ENCODE measurements at places on chromosomes 5 and 9. TPM values are rescaled to one million over a fixed set of nuclear protein-coding genes. Genes with fewer than 3 reads are reported as not detected.

DNA sequence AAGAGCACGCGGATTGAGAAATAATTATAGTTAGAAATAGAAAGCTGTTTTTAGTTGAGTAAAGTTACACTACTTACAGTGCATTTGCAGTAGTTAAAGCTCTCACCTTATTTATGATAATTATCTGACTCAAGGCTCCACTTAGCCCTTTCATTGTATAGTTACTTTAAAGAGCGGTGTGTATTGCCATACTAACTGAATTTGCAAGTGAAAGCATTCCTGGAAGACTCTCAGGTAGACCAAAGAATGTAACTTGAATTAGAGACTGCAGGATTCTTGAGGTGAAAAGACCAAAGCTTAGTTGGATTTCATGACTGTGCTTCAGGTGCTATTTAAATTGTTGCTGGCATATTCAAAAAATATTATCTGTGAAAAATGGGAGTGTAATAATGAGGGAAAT, 4.2 kb upstream of the RASA1 start:
- DNase-seq, result no peak

PCDHGB7 gene
- 13.2 TPM for total RNA-seq

PRDM9 gene
- total RNA-seq, result not detected

SV2C gene
- 1.2 TPM for total RNA-seq

DNA sequence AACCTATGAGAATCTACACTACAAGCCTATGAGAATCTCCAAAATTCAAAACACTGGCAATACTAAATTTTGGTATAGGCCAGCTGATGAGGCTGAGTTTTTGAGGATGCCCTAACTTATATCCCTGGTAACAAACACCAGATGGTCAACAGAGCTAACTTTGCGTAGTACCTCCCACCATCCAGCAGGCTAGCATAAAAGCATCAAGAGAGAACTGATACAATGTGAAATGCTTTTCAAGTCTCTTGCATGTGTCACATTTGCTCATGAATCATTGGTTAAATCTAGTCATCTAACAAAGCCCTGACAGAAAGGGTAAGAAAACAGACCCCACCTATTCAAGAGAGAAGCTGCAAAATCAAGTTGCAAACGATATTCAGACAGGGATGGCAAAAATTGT, 1609.7 kb upstream of the CDH9 start:
- no peak for DNase-seq
